Chondrocyte (in vitro differentiated cells): ENCODE measurements at places on chromosomes 6 and 20. TPM values are rescaled to one million over a fixed set of nuclear protein-coding genes. Genes with fewer than 3 reads are reported as not detected.

The RUNX2 gene
- 12.2 to 20.4 TPM (median 14.0 TPM) in 3 replicates for total RNA-seq

The SRSF3 gene
- 180 to 233 TPM (median 191 TPM) in 3 replicates for total RNA-seq

The B3GALT4 gene
- 6.5 to 9.2 TPM (median 7.3 TPM) in 3 replicates for total RNA-seq

The JPH2 gene
- total RNA-seq: 46.6 to 75.9 TPM (median 71.2 TPM) in 3 replicates

DNA sequence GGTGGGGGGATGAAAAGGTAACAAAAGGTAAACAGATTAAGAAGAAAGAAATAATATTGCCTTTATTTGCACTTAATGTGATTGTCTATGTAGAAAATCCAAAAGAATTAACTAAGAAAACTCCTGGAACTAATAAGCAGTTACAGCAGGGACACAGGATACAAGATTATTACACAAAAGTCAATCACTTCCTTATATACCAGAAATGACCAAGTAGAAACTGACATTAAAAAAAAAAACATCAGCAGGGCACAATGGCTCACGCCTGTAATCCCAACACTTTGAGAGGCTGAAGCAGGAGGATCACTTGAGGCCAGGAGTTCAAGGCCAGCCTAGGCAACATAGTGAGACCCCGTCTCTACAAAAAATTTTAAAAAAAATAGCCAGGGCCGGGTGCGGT is 123.2 kb upstream of the RIPOR2 start:
- DNase-seq: no peak

GRCh38 chr6:13362412-13362811 is 34.1 kb upstream of the TBC1D7 start:
- DNase-seq: no peak

- no peak for DNase-seq
Measured at GRCh38 chr6:131778169-131778568, 29.7 kb upstream of the ENPP1 start.

- no peak for DNase-seq
Measured at GRCh38 chr6:38214159-38214558, 394.6 kb downstream of the ZFAND3 start.

- DNase-seq: no peak
Measured at GRCh38 chr20:48189181-48189580, 403.9 kb upstream of the SULF2 start.

DNA sequence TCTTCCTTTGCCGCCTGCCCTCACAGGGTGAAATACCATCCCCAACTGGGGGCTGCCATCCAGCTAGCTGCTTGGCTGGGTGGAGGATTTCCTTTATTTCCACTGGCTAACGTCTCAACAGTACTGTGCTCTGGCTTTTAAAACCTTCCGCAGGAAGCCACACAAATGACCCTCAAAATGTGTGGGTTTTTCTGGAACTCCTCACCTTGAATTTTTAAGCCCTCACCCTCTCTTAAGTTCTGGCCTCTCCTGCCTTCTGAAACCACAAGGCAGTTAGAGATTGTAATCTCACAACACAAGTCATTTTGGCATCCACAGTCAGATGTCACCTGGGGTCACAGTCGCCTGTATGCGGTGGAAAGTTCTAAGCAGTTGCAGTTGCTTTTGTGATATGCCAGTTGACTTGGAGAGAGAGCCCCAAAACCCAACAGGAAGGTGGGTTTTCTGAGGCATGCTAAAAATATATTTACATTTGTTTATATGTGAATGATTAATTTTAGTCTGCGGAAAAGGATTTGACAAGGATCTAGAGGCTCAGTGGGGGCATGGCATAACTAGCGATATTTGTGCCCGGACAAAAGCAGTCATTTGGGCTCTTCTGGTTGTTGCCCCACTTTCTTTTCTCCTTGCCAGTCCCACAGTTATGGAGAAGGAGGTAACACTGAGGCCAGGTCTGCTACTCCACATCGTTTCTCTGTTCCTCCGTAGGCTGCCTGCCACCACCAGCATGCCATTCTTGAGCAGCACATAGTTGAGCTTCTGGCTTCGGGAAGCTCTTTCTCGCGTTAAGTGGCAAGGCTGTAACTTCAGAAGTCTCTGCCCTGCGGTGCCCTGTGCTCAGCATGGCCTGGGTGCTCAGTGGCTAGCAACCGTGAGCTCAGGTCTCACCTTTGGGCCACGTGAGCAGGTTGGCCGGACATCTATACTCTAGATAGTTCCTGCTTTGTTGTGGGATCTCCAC is 335.3 kb downstream of the CD83 start:
- no peak for DNase-seq

- DNase-seq: no peak
Measured at GRCh38 chr6:84220809-84221409, 6.5 kb downstream of the CEP162 start.

- no peak for DNase-seq
Measured at GRCh38 chr6:147769496-147770087, 261.1 kb downstream of the SAMD5 start.

DNA sequence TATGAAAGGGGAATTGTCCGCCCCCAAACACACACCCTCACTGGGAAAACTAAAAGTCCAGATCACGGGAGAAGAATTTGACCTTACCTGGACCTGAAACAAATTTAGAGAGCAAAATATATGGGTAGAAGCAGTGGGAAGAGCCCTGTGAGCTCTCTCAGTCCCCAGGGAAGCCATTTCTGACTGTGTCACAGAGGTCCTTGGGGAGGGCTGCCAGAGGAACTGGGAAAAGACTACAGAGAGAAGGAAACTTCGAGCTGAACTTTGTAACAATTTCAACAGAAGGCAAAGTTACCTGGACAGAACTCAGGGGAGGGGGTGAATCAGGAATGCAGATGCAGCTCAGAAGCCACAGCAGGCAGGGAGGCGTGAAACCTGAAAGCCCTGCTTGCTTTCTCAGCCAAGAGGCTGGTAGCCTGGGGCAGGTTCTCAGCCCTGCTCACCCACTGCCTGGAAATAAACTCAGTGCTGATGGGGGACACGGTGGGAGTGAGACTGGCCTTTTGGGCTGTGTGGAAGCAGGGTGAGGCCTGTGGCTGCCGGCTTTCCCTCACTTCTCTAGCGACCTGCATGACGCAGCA is 163.8 kb downstream of the TMEM200A start:
- no peak for DNase-seq

GRCh38 chr6:57158658-57159057 is 13.5 kb upstream of the BAG2 start:
- DNase-seq: no peak

GRCh38 chr6:105790635-105791034 is 295.5 kb upstream of the PRDM1 start:
- DNase-seq: no peak

DNA sequence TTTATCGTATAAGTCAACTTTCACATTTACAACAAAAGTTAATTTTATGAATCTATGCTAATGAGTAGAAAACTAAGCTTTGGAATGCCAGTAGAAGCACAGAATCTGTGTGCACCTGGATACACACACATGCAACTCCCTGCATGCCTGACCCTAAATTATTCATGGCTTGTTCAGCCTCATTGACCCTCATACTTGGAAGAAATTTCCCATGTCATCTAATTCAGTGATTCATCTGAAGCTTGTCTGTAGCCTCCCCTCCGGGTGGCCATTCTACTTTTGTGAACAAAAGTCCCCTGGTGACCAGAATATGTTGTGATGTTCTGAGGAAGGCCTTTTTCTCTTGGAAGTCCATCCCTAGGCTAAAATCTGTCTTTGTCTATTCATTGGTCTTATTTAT is 1078.4 kb downstream of the KIF16B start:
- no peak for DNase-seq
